ENCODE measurements at places on chromosomes 6 and 20.

DNA sequence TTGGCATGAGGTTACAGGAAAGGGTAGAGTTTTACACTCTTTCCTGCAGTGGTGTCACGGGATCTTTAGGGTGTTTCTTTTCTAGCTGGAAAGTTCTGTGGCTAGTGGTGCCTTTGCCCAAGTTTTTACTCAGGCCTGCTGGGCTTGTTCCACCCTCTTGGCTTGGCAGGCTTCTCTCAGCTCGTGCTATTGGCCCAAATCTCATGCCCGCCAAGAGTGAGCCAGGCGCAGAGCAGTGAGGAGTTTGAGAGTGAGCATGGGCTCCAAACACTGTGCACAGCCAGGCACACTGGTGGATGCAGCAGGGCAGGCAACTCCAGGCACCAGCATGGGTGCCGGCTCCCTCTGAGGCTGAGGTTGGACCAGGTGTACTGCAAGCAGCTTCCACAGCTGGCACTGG is 206.5 kb downstream of the SAMD5 start:
- DNase-seq, result no peak

DNA sequence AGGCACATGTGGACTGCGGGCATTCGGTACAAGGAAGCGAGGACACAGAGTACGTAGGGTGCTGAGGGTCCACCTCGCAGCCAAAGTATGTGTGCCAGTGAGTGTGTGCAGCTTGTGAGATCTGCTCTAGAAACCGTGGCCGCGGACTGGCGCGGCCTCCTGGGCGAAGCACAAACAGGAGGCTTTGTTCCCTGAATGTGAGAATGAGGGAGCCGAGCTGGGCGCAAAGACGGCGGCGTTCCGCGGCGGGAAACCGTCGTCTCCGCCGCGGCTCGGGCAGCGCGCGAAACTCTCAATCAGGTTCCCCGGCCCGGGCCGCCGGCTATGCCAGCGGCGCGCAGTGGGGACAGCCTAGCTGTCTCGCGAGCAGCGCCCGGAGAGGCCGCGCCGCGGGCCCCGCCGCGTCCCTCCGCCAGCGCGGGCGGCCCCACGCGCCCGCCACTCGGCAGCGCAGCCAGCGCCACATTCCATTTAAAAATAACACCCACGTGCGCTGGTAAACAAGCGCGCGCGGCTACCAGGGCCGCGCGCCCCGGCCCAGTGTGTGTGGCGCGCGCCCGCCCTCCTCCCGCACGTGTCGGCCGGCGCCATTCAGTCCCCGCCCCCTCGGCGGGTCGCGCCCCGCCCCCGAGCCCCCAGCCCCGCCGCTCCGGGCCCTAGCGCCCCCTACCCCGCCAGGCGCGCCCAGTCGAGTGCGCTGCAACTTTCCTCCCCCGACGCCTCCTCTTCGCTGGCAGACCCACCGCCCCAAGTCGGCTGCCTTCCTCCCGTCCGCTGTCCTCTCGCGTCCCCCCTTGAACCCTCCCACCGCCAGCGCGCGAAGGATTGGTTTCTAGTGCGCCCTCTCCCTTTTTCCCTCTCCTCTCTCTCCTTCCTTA is 3.0 kb upstream of the FOXO3 start:
- DNase-seq, result peak; percentile 89

DNA sequence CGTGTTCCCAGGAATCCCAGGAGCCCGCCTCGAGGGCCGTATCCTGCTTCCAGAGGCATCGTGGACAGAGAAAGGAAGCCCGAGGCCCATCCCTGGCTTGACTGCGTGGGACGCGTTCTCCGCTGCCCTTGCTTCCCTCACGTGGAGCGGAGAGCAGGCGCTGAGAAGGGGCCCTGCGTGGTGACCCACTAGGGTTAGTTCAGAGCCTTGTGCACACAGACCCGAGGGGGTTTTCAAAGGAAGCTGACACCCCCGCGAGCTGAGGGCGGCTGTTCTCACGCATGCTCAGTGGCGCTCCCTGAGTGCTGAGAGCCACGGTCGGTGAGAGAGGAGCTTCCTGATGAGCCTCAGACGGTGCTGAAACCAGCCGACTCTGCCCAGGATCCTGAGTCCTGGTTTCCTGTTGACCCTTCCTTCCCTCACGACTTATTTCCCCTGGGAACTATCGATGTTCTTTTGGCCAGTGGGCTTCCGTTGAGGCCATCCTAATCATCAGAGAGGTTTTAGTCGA is 28.9 kb upstream of the CCR6 start:
- no peak for DNase-seq

DNA sequence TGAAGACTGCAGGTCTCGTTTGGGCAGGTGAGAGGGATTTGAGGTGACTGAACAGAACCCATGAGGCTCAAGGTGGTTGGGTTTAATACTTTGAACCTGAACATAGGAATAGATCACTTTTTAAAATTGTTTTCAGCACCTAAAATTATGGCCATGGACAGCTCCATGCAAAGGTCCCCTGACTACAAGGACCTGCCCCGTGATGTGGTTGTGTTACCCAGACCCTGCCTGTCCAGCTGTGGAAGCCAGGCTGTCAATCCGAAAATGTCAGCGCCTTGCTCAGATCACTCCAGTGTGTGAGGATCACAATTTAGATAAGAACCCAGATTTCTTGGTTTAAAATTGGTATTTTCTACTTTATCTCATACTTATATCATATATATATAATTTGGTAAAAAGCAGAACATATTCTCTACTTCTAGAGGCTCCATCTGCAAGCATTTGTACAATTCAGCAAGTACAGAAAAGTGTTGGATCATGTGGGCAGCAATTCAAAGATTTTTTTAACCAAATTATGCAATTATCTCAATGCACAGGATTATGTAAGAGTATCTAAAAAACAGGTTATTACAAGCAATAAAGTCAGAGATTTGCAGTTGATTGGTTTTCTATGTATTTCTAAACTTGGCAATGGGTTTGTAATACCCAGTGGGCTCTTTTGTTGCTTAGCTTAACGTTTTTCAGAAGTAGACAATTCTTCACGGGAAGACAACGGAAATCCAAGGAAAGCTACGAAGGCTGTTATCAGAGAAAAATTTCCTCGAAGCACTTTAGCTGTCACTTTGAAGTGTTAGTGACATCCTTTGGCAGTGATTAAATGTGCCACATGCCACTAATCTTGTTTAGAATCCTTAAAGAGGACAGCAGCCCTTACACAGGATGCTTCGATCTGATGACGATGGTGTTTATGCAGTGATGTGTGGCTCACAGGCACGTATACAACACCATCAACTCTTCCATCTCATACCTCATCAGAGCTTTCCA is 24.1 kb upstream of the RPS6KA2 start:
- no peak for DNase-seq

DNA sequence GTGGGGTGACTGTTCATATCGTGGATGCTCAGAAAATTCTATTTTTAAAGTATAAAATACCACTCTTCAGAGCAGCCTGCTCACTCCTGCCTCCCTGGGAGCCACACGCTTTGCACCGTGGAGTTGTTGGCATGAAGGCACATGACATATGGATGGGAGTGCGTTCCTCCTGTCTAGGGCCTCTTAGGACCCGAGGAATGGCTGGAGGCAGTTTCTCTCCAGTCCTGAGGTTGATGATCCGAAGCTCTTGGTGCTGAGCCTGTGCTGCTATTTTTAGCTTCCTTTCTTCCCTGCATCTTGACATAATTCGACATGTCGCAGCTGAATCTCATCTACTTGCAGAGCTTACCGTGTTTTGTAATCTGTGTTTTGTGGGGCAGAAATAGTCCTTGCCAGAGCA is 73.9 kb downstream of the PHACTR3 start:
- peak; percentile 30 for DNase-seq

DNA sequence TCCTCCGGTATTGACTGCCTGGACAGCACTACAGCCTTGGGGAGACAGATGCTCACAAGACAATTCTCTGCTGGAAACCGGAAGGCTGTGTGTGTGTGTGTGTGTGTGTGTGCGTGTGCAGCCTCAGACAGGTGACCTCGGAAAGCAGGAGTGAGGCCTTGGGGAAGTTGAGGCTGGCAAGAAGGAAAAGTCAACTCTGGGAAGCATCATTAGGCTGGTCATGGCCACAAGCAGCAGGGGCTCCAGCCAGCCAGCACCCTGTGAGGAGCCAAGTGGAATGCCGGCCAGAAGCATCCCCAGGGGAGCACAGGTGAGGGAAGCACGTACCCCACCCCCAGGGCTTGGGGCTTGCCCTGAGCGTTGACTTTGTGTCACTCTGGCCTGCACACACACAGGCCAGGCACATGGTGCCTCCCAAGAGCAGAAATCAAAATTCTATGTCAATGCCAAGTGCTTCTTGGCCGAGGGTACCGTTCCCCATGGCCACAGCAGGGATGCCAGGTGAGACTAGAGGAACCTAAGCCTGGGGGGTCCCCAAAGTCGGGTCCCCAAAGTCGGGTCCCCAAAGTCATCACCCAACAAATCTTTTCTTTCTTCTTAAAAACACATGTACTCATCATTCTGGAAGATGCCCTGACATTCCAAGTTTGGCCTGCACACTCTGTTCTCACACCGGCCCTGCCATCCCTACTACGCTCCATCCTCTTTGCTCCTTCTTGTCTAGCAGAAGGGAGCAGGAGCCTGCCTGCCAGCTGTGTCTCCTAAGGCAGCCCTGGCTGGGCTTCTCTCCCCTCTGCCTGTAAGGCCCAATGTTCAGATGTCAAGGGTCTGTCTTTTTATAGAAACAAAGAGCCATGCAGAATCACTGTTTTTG is 26.7 kb downstream of the FOXA2 start:
- no peak for DNase-seq

- no peak for DNase-seq
Measured at GRCh38 chr6:80158478-80158989, 52.1 kb downstream of the BCKDHB start.

DNA sequence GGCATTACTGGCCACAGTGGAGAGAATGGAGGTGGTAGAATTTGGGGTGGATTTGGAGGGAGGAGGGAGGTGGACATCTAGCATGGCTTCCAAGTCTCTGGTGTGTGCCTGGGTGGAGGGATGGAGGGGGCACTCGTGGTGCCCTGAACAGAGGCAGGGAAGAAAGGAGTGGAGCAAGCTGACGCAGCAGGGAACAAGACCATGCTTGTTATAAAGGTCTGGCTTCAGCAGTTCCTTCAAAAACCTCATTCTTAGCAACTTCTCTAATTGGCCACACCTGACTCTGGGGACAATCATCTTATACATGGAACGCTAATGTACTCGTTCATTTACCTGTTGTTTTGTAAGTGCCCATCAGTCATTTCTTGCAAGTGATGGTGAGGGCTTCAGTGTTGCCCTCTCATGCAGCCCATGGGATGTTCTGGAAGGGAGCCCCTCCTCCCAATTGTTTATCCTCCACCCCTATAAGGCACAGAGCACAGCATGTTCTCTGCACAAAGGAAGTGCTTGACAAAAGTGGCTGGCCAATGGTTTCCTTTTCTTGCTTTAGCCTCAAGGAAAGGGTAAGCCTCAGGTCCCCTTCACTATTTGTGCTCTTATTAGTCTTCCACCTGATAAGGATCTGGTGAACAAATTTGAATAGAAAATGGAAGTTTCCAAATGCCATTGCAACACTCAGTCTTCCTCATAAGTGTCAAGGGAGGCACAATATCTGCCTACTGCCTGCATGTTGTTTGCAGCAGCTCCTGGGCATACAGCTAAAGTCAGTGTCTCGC is 39.3 kb downstream of the GFOD1 start:
- DNase-seq, result no peak

DNA sequence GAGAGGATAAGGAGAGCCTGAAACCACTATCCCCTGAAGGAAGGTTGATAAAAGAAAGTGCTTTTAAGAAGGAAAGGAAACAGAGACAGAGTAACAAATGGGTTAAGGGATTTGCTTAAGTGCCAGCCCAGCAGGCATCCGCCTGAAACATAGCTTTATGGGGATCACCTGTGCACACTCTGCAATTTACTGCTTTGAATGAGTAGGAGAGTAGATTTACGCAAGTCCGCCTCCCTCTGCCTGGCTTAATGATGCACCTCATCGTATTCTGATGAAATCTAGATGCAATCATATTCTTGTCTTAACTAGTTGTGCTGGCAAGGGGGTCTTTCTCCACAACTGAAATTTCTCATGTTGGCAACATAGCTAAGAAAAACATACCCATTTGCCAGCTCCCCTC is 101.1 kb upstream of the ID4 start:
- no peak for DNase-seq

DNA sequence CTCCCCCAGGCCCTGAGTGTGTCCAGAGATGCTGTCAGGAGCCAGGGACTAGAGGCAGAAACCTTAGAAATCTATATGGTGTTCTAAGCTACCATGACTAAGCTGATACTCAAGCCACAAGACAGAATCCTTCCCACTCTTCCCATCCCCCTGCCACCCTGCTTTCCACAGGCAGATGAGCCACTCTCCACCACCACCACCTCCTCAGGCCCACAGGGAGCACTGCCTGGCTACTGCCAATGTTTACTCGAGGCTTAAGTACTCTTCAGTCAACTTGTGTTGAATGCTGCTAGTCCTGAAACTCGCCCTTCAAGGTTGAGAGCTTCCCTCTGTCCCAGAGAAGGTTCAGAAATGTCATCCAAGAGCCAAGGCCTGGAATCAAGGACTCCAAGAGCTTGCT is 56.2 kb downstream of the CENPW start:
- DNase-seq, result no peak

DNA sequence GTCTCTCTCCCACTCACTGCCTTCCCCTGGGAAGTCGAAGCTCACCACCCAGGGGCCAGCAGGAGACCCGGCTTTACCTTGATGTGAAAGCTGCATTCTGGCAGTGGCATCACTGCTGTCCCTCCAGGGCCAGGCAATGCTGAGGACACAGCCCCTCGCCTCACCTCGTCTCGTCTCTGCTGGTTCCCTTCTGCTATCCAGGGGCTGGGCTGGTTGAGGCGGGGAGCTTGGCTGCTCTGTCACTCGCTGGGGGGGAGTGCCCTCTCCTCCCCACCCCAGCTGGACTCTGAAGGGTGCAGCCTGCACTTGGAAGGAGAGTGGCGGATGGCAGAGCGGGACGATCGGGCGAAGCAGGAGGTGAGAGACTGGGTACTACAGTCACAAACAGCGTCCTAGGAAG is 12.7 kb upstream of the DSN1 start:
- DNase-seq, result no peak

- DNase-seq, result peak; percentile 8
Measured at GRCh38 chr20:37670351-37670791, 23.5 kb upstream of the CTNNBL1 start.

GRCh38 chr6:80314531-80314930 is 208.1 kb downstream of the BCKDHB start:
- no peak for DNase-seq

- no peak for DNase-seq
Measured at GRCh38 chr20:7856756-7857155, 83.5 kb downstream of the HAO1 start.

DNA sequence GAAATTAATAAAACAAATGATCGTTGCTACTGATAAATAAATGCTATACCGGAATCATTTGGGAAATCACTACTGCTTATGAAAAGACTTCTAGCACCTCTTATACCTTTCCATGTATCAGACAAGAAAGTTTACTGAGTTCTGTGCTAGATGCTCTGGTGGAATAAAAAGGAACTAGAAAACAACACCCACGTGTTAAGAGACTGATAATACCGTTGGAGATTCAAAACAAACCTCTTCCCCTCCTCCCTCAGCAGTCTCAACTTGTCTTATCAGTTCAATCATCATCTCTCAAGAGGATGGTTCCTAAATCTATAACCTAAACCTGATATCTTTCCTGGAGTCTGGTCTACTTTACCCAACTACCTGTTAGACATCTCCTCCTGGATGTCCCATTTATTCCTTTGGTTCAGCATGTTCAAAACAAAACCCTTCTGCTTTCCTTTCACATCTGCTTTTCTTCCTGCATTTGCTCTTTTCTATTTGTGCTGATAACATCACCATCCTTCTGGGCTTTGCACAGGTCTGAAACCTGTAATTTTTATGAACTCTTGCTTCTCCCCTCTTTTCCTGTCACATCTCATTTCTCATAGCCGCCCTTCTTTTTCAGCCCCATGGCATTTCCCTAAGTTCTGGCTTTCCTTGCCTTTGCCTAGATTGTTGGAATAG is 122.2 kb downstream of the COL19A1 start:
- no peak for DNase-seq

- no peak for DNase-seq
Measured at GRCh38 chr6:53294095-53294494, 54.7 kb downstream of the ELOVL5 start.

Measured in midbrain (tissue), 1 donor.